ENCODE measurements at places on chromosomes 4 and X.

- DNase-seq = no peak
Measured at GRCh38 chrX:105650577-105650976, 171.8 kb upstream of the NRK start.

- no peak for DNase-seq
Measured at GRCh38 chr4:129335276-129335675, 239.3 kb downstream of the C4orf33 start.

DNA sequence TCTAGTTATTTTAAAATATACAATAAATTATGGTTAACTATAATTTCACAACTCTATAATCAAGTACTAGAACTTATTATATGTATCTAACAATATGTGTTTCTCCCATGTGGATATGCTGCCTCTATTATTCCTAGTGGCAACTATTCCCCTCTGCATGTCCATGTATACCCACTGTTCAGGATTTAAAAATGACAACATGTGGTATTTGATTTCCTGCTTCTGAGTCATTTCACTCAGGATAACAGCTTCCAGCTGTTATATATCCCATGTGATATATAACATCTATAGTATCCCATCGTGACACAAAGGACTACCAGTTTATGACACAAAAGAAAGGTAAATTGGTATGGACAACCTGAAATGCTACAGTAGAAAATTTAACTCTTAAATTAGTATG lies 167.4 kb upstream of the TACR3 start:
- no peak for DNase-seq

DNA sequence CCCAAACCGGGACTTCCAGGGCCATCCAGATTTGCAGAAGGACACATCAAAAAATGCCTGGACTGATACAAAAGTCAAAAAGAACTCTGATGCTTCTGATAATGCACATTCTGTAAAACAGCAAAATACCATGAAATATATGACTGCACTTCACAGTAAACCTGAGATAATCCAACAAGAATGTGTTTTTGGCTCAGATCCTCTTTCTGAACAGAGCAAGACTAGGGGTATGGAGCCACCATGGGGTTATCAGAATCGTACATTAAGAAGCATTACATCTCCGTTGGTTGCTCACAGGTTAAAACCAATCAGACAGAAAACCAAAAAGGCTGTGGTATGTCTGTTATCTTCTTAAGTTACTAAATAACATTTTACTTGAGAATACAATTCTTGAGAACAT lies 9.2 kb downstream of the PLK4 start:
- DNase-seq = no peak

- DNase-seq = peak; percentile 26
Measured at GRCh38 chr4:139207247-139207646, 30.2 kb upstream of the ELF2 start.

DNA sequence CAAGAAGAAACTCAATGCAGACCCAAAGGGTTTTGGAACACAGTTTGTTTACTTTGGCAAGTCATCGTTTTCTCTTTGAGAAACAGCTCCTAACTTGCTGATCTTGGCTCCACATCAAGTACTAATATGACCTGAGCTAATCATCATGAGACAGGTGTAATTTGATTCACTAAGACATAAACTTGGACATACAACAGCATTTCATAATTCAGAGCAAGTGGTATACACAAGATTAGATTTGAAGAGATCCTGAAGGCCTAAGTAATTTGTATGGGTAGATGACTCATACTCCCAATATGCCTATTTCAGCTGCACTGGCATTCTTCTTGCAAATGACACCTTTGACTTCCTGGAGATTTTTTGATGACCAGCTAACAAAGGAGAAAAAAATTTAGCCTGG lies 1521.7 kb downstream of the RPA4 start:
- no peak for DNase-seq

GRCh38 chr4:7466904-7467303 lies 32.2 kb upstream of the PSAPL1 start:
- no peak for DNase-seq

- DNase-seq = no peak
Measured at GRCh38 chr4:7212101-7212674, 19.9 kb downstream of the SORCS2 start.

DNA sequence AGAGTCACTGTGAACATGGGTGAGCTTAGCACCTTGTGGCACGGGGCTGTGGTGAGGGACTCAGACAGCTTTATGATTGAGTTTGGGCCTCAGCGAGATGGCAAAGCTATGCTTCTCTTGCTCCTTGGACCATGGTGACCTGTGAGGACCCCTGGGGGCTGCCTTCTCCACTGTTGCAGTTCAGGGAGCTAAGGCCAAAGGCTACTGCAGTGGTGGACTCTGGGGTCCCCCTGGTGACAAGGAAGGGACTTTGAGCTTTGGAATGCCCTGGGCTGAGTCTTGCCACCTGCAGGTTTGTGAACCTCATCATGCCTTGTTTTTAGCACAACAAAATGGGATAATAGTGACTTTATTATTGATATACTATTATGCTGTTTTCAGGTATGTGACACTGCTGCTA lies 36.5 kb downstream of the TBL1X start:
- DNase-seq = no peak

- DNase-seq = no peak
Measured at GRCh38 chr4:7420661-7421040, 14.1 kb downstream of the PSAPL1 start.

- no peak for DNase-seq
Measured at GRCh38 chrX:15465896-15466651, 27.1 kb downstream of the PIR start.

- no peak for DNase-seq
Measured at GRCh38 chr4:104205116-104205515, 289.6 kb downstream of the CXXC4 start.

DNA sequence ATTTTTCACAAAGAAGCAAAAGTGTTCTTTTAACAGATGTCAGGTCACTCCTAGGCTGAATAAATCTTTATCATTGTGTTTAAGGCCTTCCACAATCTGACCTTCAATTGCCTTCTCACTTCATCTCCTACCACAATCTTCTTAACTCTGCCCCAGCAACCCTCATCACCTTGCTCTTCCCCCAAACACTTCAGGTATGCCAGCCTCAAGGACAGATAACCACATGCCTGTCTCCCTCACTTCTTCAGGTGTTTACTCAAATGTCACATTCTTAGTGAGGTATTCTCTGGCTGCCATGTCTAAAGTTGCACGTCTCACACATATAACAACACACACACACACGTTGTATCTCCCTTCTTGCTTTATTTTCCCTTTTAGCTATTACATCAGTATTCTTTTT lies 146.5 kb downstream of the ANKRD50 start:
- no peak for DNase-seq

- DNase-seq = no peak
Measured at GRCh38 chrX:72276478-72276953, 532 bp downstream of the RPS4X start.

DNA sequence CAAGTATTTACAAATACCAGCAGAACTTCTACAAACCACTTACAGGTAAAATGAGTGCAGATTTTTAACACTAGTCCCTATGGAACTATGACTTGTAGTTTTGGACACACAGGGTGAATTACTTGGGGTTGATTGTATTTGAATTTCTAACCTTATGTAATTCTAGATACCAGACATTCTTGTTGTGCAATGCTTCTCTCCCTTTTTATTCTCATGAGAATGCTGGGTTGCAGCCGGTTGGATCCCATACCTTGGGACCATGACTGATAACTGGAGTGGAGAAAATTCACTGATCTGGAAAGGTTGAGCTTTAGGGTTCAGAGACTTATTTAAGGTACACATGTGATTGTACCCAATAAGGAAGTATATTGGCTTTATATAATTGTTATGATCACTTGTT lies 8.8 kb downstream of the TET2 start:
- DNase-seq = no peak

DNA sequence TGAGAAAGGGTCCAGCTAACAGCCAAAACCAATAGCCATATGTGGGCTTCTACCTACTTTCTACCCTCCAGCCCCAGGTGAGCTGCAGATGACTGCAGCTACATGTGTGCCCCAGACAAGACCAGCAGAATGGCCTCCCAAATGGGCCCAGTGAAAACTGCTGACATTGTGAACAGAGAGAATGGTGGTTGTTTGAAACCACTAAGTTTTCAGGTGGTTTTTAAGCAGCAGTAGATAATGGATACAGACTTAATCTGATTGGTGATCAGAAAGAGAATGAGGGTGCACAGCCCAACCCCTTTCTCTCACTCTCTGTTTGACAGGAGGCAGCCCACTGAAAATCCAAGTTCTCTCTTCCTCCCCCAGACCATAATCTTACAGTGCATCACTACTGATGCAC lies 42.5 kb upstream of the BBS12 start:
- peak; percentile 19 for DNase-seq

DNA sequence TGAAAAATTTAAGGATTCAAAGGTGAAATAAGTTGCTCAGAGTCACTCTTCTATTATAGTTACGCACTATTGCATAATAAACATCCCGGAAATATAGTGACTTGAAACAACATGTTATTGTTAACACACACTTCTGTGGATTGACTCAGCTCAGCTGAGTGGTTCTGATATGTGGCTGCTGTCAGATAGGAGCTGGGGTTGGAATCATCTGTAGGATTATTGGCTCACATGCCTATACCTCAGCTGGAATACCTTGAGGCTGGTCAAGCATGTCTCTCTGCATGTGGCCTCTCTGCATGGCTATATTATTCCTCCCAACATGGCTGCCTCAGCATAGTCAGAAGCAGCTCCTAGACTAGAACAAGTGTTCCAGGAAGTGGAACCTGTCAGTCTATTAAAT lies 486.7 kb upstream of the MAGEB2 start:
- no peak for DNase-seq

DNA sequence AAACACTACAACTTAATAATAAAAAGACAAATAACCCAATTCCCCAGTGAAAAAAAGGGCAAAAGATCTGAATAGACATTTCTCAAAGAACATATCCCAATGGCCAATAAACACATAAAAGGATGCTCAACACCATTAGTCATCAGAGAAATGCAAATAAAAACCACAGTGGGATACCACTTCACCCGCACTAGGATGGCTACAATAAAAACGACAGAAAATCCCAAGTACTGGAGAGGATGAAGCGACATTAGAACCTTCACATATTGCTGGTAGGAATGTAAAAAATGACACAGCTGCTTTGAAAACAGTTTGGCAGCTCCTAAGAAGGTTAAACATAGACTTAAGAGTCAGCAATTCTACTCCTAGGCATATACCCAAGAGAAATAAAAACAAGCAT lies 140.6 kb upstream of the ARX start:
- DNase-seq = no peak

DNA sequence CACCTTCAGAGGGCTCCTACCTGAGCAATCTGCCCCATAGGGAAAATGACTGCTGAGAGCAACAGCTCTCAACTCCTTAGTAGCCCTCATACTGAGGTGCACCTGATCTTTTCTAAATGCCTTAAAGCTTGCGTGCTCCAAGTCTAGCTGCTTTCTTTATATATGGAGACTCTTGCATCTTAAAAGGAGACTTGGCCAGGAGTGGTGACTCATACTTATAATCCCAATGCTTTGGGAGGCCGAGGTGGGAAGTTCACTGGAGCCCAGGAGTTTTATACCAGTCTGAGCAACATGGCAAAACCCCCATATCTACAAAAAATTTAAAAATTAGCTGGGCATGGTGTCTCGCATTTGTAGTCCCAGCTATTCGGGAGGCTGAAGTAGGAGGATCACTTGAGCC lies 78.1 kb upstream of the TRIM2 start:
- DNase-seq = no peak

DNA sequence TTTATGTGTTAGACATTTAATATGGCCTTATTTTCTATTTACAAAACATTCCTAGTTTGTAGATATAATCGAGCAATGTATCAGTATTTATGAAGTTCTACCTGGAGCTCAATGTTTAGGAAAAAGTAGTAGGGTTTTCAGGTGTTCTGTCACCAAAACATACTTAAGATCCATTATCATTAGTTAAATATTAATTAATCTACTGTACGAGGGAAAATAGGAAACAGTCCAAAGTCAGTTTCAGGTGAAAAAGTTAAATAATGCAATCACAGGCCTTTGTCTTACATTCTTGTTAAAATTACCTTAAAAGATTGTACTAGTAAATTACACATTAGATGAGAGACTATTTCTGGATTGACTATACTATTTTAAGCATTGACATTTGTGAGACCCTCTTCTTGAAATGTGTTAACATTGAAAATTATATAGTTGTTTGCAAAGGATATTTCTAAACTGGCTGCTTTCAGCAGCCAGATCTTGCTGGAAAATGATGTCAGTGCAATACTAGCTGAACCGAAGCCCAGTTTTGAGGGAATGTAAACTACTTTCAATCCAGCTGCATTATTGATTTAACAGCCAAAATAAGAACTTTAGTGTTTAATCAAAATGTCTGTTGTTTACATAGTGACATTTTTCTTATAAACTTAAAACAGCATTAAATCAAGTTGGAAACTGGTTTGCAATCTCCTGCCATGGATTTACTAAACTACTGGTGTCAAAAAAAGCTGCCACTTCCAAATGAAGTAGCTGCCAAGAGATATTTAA lies 19.3 kb downstream of the GUCY1B1 start:
- no peak for DNase-seq

DNA sequence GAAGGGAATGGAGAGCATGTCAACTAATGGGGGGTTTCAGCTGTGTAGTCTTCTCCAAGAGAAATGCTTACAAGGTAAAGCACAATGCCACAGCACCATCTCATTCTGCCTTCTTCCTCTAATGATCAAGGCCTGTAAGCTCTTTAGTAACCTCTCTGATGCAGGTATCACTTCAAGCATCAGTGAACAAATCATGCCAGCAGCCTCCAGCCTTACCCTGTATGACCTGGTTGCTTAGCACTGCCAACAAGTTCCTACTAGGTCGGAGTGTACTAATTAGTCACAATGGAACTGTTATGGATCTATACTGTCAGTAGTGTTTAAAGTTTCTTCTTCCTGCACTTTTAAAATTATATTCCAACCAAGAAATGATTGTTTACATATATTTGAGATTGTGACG lies 197.7 kb downstream of the GRID2 start:
- no peak for DNase-seq

DNA sequence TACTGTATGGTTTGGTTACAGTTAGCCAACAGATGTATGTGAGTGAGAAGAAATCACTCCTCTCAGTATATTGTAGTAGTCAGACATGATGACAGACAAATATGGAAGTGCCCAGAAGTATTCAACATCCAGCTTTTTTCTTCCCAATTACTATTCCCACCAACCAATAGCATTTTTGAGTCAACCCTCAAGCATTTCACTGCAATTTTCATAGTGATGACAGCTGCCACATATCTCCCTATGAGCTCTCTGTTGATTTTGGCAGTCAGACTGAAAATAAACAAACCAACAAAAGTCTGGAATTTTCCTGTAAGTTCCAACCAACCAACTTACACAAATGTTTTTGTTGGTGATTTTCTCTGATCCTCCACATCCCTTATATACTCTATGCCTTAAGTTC lies 8.2 kb upstream of the TRAM1L1 start:
- no peak for DNase-seq

- no peak for DNase-seq
Measured at GRCh38 chr4:31548823-31549222, 828.7 kb downstream of the PCDH7 start.

GRCh38 chr4:142875117-142875516 lies 29.0 kb upstream of the INPP4B start:
- DNase-seq = no peak

DNA sequence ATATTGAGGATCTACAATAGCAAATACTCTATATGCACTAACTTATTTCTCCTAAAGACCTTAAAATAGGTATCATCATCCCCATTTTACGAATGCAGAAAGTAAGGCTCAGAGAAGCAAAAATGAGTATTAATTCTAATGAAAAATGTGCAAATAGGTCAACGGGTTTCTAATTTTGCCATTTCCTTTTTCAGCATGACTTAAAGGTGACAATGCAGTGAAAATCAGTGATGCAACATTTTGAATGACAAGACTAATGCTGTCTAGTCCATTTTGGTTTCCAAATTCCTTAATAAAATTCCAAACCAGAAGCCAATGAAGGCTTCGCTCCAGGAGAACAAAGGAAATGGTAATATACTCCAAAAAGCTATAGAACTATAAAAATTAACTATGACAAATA lies 37.0 kb upstream of the IBSP start:
- no peak for DNase-seq

Data from GM10248 (cell line).